ENCODE measurements at places on chromosomes 4 and X. TPM values are rescaled to one million over a fixed set of nuclear protein-coding genes. Genes with fewer than 3 reads are reported as not detected.
A peak's percentile ranks its signal among the peaks of the same experiment; 100 is the strongest.

Gene TXK
- total RNA-seq, result 0.72 TPM

Gene EMCN
- not detected for total RNA-seq

Gene CT55
- not detected for total RNA-seq

Gene PPP1R2C
- not detected for total RNA-seq

GRCh38 chr4:156734965-156735895, 236.4 kb downstream of the PDGFC start:
- no peak for DNase-seq

- peak; percentile 87 for DNase-seq
Observed at GRCh38 chr4:77073981-77074380, 1.8 kb downstream of the CCNI start.

- DNase-seq, result no peak
Observed at GRCh38 chr4:102787944-102788343, 27.2 kb upstream of the MANBA start.

- no peak for DNase-seq
Observed at GRCh38 chr4:110837896-110838450, 215.1 kb upstream of the PITX2 start.

DNA sequence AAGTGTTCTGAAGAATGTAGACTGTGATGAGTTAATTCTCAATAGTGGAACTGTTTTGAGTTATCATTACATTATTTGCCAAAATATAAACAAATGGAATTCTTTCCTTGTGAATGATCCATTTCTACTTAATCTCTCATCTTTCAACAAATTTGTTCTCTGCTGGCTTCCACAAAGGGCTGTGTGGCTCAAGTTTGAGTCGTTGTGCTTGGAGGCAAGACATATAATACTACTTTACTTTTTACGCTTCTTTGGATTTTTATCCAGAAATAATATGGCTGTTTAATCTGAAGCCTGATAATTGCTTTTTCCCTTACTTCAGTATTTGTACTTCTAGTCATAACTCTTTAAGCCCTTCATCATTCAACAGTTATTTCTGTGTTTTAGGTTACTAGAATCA, 169.5 kb downstream of the ARHGAP10 start:
- DNase-seq, result peak; percentile 73

- DNase-seq, result no peak
Observed at GRCh38 chrX:121642415-121642814, 595.0 kb downstream of the GLUD2 start.

DNA sequence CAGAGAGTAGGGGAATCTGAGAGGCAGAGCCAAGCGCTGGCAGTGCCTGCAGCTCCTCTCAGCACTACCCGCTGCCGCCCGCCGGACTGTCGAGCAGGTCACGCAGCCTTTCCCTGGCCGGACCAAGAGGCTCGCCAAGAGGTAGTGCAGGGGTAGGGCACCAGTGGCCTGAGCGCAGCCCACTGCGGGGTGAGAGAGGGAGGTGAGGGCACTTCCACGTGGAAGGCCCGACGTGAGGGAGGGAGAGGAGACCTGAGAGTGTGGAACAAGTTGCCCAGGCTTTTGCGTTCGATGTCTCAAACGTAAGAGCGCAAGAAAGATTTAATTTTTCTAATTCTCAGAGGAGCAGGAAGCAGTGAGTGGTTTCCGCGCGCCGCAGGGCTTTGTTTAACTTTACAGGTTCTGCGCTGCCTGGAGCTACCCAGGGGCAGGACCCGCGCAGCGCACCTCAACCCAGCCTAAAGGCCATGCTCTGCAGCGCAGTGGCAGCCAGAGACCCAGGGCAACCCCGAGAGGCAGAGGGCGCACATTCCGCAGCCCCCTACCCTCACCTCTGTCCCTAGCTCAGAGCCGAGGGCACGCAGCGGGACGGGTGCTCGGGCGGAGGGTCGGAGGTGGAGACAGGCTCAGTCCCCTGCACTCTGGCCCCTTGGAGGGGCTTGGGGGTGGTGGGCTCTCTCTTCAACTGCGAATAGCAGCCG, 14.9 kb downstream of the ARHGAP36 start:
- no peak for DNase-seq

DNA sequence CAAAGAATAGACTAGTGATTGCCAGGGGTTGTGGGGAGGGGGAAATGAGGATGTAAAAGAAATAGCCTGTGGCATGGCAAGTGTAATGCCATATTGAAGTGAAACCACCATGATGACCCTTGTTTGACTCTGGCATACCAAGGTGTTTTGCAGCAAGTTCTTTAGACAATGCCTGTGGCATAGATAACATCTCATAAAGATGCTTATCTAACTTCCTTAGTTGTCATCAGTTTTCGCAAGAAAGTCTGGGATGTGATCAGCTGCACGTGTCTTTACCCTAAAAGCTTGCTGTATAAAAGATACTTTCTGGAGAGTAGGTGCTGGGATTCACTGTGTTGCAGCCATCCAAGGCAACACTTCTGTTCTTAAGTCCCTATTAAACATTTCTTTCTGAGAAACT, 176.1 kb upstream of the MAGEB16 start:
- DNase-seq, result no peak

- DNase-seq, result no peak
Observed at GRCh38 chr4:77798385-77798784, 20.8 kb downstream of the CNOT6L start.
